ENCODE measurements at places on chromosomes 7 and 10.

DNA sequence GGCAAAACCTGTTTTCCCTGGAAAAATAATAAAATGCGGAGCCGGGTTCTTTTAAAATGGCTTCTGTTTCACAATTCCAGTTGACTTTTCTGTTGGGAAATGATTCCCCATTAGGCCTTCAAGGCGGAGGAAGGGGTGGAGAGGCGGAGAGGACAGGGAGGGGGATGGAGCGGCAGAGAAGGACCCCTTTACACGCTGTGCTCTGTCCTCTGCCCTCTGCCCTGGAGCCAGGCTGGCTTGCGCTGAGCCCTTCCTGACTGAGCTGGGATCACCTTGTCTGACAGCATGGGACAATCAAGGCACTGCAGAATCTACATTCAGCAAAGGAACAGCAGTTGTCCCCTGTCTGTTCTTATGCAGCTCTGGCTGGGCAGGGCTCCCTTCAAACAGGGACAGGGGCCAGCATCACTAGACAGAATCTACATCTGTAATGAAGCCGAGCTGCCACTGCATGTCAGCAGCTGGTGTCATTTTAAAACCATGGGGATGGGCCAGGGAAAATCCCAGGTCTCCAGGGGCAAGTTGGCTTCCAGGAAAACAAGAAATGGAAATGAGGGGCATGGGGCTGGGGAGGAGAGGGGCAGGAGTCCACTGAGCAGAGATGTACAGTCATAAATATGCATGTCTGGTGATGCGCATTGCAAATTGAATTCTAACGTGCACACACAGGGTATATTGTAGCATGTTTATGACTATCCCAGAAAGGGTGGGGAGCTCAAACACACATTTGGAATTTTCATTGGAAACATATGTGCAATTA lies 120.0 kb downstream of the MKX start:
- DNase-seq = no peak

DNA sequence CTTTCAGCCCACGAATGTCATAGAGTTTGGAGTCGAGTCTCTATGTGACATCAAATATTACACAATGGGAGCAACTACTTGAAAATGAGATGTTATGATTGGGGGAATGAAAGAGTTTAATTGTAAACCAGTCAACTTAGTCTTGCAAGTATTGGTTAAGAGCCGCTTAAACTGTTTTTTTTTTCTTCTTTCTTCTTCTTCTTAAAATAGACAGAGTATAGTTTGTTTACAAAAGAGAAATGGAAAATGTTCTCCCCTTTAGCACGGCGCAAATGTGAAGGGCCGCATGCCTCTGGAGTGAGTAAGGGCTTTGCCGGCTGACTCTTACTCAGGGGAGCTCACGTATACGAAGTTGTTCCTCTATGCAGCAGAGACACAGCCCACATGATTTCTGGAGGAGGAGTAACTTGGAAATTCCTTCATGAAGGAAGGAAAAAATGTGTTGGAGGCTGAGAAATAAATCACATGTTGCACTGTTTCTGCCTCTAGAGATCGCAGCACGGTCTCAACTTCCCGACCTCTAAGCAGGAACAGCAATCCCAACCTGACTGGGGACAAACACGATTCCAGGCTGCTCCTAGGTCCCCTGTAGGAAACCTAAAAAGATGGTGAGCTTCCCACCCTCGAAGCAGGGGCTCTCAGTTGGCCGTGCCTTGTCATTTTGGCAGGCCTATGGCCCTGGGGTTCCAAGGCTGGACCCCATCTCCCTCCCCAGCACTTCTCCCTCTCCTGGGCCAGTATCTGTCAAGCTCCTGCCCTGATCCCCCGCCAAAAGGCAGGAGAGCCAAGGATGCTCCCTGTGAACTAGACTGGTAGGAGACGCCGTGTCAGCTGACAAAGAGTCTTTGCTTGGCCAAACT lies 44.8 kb downstream of the MYOF start:
- no peak for DNase-seq

GRCh38 chr7:70693321-70693685 lies 438.6 kb upstream of the GALNT17 start:
- DNase-seq = no peak

GRCh38 chr10:36534471-36535002 lies 590.9 kb upstream of the ANKRD30A start:
- no peak for DNase-seq

- no peak for DNase-seq
Measured at GRCh38 chr7:47154791-47155190, 427.1 kb downstream of the TNS3 start.

GRCh38 chr7:91852263-91852741 lies 28.2 kb downstream of the MTERF1 start:
- DNase-seq = no peak

DNA sequence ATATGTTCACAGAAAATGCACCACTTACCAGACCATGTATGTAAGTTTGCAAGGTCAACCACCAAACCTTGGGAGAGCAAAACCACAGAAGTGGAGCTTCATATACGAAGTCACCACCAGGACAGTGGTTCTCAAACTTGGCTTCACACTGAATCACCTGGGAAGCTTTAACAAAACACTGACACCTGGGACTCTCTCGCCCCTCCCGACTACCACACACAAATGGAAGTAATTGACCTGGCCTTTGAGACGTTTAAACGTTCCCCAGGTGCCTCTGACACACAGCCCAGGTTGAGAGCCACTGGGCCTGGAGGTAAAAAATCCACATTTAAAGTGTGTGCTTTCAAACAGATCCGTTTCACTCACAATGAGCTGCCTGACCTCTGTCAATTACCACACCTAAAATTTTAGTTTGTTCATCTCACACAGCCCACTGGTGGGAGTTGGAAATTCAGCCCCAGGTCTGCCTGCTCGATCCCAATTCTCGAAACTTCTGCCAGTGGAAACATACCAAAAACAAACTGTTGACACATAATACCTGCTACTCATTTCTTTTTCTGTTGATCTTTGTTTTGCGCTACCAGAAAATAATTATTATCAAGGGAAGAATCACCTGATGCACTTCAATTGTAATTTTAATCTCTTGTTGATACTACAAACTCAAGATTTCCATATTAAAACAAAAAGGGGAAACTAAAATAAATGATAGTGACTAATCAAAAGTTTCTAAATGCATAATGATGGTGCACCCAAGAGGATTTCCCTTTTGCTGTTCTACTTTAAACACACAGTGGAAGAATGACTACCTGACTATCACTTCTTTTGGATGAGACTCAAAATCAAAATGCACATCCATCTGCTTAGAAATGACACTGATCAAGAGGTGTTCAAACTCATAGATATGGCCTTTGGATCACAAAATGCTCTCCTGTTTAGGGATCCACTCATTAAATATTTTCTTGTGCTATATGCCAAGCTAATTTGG lies 26.6 kb downstream of the CDNF start:
- DNase-seq = no peak

- DNase-seq = no peak
Measured at GRCh38 chr7:38229386-38229785, 44.0 kb downstream of the TARP start.

- no peak for DNase-seq
Measured at GRCh38 chr7:86926732-86927131, 132.7 kb downstream of the ELAPOR2 start.

GRCh38 chr10:3746634-3747033 lies 38.4 kb downstream of the KLF6 start:
- DNase-seq = no peak

DNA sequence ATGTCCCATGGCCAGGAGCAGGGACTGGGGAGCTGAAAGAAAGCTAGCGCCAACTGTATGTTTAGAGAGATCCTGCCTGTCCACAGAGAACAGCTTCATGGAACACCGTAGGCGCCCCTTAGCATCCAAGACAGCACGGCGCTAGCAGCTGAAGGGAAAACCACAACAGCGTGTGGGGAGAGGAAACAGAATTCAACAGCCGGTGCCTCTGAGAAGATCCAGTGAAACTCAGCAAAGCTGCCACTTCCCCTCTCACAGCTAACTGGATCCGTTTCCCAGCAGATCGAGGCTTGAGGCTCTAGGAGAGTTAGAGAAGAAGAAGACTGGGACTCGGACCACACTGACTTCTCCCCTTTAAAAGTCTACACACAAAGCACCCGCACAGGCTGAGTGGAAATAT lies 145.0 kb downstream of the MAD1L1 start:
- DNase-seq = no peak

DNA sequence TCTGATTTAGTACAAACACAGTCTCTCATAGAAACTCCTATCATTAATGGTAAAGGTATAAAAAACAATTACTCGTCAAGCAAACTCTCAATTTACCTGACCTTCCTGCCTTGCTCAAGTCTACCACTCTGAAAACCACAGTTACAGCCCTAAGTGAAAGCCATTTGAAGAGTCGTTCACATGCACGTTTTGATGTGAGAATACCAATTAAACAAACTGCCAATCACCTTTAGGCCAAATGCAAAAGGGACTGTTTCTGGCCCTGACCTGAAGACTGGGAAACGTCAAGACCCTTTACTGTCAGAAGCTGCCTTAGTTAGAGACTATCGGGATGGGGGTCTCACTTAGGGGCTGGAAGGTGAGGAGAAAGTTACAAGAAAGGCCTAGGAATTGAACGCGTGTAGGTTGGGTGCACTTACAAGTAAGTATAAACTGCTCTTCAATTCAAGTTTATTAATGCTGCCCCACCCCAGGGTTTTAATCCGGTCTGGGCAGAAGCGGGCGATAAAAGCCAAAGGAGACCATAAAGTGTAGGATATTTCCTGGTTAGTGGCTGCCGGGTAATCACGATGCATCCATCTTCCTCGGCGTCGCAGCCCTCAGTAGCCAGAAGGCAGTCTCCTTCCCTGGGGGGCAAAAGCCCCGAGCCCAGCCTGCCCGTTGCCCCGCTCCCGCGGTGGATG lies 935 bp downstream of the TM9SF3 start:
- no peak for DNase-seq

- DNase-seq = no peak
Measured at GRCh38 chr10:10914144-10914543, 103.5 kb upstream of the CELF2 start.

- no peak for DNase-seq
Measured at GRCh38 chr10:3429676-3430075, 257.1 kb upstream of the PITRM1 start.

GRCh38 chr7:105448181-105448580 lies 59.5 kb upstream of the SRPK2 start:
- no peak for DNase-seq

- no peak for DNase-seq
Measured at GRCh38 chr10:51468424-51468823, 231.0 kb downstream of the CSTF2T start.

DNA sequence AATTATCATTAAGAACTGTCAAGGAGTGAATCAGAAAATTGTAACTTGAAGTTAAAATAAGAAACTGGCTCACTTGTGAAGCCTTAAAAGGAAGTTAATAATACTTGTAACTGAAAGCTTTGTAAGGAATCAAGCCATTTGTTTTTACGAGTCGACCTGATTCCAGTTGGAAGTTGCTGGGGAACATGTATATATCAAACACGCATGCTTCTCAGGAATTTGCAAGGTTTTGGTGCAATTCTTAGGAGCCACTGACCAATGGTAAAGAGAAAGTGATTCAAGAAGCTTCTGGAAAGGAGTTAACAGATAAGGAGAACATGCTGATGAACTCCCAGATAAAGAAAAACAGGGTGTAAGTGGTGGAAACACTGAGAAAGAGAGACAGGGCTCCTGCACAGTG lies 56.4 kb downstream of the ETV1 start:
- DNase-seq = no peak

DNA sequence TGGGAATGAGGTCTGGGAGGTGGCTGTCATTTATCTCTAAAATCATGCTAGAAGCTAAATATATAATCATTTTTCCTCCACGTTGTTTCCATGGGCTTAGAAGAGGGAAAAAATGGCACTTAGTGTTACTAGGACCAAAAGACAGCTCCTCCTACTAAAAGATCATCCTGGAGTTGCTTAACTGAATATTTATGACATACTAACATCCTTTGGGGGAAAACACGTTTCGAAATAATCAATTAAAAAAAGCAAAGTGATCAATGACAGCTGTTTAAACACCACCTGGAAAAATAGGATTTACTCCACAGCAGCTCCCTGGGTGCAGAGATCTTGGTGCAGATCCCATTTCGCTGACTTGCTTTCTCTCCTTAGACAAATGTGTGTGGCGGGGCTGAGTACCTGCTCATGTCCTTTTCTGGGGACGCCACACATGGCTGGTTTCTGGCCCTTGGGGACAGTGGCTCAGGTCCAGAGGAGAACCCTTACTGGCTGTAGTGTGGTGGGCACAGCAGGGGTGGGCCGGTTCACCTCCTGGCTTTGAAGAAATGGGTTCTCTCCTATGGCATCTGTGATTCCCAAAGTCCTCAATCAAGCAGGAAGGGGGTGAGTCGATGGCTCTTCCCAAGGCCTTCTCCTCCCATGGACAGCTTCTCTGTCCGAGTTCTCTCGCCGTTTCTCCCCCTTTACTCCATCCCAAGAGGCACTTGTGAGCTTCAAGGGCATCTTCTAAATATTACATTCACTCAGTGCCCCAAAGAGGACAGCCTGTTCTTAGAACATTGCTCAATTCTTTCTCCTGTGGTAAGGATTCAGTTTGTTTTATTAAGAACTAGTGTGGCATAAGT lies 156.4 kb upstream of the KLF14 start:
- no peak for DNase-seq

DNA sequence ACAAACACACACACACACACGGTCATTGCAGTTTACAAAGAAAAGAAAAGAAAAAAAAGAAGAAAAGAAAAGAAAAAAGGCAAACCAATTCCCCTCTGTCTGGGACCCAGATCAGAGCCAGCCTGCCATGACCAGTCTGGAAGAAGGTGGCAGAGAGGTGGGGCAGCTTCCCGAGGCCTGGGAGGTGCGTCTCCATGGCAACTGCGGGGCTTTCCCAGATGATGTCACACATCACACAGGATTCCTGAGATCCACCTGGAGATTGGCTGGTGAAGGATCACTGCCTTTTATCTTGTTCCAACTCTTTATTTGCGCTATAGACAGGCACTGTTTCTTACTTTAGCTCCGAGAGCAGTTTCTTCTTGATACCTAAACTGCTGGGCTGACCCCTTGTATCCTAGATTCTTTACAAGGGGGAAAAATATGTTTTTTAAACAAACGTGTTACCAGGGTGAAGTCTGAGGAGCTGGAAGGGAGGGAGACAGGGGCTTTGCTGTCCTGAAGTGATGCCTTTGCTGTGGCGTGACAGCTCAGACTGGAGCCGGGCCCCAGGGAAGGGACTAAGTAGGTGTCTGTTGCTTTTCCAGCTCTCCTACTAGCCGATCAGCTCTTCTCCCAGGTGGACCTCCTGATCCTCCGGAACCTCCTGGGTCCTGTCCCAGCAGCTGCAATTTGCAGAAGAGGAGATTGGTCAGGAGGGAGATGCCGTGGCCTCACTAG lies 298.5 kb downstream of the KLF6 start:
- DNase-seq = no peak

DNA sequence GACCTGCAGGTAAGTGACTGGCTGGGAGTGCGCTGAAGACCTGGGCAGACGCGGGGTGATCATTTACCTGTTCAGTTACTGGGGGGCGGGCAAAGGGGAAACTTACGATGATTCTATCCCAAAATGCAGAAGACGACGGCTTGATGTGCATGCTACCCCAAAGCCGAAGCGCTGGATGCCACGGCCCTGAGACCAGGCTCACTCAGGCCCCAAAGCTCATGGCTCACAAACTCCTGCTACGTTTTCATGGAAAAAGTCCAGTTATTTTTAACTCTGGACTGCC lies 200.6 kb downstream of the DIP2C start:
- no peak for DNase-seq

- DNase-seq = no peak
Measured at GRCh38 chr7:151410405-151411390, 860 bp upstream of the WDR86 start.

- no peak for DNase-seq
Measured at GRCh38 chr10:23469596-23470237, 30.8 kb downstream of the OTUD1 start.

GRCh38 chr10:123945325-123945920 lies 53.8 kb upstream of the CPXM2 start:
- DNase-seq = no peak

GRCh38 chr7:69966766-69967591 lies 368.7 kb downstream of the AUTS2 start:
- DNase-seq = no peak

All from stimulated activated CD8-positive, alpha-beta memory T cell treated with anti-CD3 and anti-CD28 coated beads, Interleukin-4, amount 100 ng/mL, for 24 hours (primary cell).